Islet precursor cell (in vitro differentiated cells): ENCODE measurements at places on chromosomes 1 and 21.

DNA sequence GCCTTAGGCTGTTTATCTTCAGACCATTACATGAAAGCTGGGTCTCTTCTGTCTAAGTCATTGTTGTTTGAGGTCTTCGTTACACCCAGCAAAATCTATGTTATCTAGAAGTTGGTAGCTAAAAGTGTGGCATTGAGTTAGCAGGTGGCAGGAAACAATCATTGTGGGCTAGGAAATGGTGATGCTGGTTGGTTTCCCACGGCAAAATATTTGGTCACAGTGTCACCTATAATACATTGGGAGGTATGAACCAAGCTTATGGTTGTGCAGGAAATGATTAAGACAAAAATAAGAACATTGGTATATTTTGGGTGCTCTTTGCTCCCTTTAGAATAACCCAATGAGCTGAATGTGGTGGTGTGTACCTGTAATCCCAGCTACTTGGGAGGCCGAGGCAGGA, 169.7 kb downstream of the TRIM33 start:
- no peak for DNase-seq

- no peak for DNase-seq
Measured at GRCh38 chr1:6180707-6181311, 688 bp upstream of the CHD5 start.

GRCh38 chr1:213008564-213008963, 7.1 kb downstream of the ANGEL2 start:
- no peak for DNase-seq

GRCh38 chr1:4306559-4307467, 347.6 kb upstream of the AJAP1 start:
- peak; percentile 29 for DNase-seq

DNA sequence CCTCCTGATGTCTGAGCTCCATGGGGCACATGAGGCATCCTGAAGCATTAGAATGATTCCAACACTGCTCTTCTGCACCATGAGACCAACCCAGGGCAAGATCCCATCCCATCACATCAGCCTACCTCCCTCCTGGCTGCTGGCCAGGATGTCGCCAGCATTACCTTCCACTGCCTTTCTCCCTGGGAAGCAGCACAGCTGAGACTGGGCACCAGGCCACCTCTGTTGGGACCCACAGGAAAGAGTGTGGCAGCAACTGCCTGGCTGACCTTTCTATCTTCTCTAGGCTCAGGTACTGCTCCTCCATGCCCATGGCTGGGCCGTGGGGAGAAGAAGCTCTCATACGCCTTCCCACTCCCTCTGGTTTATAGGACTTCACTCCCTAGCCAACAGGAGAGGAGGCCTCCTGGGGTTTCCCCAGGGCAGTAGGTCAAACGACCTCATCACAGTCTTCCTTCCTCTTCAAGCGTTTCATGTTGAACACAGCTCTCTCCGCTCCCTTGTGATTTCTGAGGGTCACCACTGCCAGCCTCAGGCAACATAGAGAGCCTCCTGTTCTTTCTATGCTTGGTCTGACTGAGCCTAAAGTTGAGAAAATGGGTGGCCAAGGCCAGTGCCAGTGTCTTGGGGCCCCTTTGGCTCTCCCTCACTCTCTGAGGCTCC, 11.1 kb upstream of the RASSF5 start:
- DNase-seq = no peak

- DNase-seq = peak; percentile 47
Measured at GRCh38 chr1:157107702-157108101, 8.1 kb upstream of the ETV3L start.

DNA sequence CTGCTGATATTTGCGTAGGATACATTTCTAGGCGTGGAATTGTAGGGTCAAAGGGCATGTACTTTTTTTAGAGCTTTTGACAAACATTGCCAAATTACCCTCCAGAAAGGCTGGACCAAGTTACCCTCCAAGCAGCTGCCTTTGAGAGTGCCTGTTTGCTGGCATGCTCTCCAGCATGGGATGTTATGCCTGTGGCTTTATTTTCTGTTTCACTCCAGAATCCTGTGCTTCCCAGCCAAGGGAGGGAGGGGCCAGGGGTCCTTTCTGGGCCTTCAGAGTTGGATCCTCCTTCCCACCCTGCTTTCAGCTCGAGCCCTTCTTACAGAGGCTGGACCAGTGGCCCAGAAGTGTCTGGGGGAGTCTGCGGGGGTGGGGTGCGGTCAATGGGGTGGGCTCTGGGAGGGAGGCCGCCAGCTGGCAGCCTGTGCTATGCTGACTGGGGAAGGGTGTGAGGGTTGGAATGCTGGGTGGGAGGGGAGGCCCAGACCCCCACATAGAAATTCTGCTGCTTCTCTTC, 81.2 kb downstream of the EPHB2 start:
- no peak for DNase-seq

DNA sequence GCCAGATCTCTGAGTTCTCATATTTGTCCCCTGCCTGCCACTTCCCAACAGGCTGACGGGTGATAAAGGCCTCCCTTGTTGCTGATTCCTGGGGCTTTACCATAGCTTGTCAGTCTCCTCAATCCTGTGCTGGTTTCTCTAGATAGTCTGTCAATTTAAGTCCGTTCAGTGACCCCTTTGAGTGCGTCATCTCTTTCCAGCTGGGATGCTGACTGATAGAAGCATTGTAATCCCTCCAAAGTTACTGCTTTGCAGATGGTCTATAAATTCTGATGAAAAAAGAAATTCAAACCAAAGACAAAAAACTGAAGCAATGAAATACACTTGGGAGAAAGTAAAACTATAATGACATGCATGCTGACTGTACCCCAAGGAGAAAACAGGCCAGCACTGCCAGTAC, 28.3 kb downstream of the RHOU start:
- DNase-seq = no peak

DNA sequence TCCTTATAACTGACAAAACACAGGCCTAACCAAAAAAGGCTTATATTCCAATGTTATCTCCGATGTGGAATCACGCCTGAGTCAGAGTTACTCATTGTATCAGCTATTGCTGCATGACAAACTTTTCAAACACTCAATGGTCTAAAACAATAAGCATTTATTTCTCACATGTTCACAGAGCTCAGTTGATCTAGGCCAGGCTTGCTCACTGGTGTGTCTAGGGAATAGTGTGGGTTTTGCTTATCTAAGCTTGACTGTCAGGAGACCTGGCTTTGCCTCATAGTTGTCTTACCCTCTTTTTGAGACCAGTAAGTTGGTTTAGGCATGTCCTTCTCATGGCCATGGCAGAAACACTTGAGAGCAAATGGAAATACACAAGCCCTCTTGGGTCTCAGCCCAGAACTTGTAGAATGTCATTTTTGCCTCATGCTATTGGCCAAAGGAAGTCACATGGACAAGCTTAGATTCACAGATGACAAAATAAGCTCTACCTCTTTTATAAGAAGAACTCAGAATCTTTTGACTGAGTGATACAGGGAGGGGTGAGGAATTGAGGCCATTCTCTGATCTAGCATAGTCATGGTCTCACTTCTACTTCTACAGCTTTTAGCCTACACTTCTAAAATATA, 130.8 kb downstream of the HMCN1 start:
- no peak for DNase-seq

DNA sequence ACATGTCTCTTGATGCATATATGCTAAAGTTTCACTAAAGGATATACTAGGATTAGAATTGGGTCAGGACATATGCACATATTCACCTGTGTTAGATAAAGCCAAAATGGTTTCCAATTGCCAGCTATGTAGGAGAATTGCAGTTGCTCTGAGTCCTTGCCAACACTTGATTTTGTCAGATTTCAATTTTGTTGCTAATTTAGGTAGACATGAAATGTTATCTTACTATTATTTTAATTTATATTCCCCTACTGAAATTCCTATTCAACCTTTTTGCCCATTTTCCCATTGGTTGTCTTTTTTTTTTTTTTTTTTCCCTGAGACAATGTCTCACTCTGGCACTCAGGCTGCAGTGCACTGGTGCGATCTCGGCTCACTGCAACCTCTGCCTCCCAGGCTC, 13.4 kb downstream of the HDAC1 start:
- no peak for DNase-seq

GRCh38 chr1:190416239-190416638, 61.4 kb downstream of the BRINP3 start:
- DNase-seq = no peak

DNA sequence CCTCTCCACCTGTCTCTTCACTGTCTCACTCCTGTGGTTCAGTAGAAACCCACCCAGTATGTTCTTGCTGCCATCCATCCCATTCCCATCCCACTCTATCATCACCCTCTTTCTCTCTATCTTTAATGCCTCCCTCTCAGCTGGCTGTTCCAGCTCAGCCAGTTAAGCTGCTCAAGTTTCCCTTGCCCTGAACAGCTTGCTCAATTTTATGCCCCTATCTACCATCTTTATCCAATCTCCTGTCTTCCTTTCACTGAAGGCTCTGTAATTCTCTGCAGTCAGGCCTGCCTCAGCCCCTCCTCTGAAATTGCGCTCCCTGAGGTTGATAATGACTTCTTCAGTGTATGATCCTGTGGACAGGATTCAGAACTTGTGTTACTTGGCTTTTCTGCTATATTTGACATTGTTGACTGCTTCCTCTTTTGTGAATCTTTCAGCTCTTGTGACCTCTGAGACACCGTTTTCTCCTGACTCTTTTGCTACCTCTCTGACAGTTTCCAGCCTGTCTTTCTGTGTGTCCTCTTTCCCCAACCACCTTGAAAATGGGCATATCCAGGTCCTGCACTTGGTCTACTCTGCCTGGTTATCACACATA, 13.9 kb upstream of the BCAR3 start:
- DNase-seq = no peak

GRCh38 chr1:151292207-151293030, 10.3 kb downstream of the ZNF687 start:
- DNase-seq = no peak

DNA sequence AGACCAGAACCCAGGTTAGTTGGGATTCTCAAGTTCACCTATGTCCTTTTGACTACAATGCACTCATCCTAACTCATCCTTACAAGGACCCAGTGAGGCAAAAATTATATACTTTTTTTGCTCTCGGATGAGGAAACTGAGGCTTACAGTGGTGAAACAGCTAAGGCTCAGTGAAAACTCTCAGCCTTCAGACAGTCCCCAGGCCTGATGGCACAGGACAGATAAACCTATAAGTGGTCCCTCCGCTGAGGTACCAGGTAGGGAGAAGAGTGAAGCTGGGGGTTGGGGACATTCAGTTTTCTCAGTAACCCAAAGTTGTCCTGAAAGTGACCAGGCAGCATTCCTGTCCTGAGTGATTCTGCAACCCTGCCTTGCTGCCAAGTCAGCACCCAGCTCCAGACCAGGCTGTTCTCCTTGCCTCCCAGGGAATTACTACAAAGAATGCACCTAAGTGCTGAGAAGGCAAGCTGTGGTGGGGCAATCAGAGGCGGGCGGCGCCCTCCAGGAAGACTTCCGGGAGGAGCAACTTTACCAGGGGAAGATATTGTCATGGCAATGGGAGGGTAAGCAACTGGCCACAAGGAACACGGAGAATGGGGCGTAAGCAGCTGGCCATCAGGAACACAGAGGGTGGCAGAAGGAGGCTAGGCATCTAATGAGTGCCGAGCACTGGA, 4.6 kb downstream of the TENT5B start:
- DNase-seq = peak; percentile 98

DNA sequence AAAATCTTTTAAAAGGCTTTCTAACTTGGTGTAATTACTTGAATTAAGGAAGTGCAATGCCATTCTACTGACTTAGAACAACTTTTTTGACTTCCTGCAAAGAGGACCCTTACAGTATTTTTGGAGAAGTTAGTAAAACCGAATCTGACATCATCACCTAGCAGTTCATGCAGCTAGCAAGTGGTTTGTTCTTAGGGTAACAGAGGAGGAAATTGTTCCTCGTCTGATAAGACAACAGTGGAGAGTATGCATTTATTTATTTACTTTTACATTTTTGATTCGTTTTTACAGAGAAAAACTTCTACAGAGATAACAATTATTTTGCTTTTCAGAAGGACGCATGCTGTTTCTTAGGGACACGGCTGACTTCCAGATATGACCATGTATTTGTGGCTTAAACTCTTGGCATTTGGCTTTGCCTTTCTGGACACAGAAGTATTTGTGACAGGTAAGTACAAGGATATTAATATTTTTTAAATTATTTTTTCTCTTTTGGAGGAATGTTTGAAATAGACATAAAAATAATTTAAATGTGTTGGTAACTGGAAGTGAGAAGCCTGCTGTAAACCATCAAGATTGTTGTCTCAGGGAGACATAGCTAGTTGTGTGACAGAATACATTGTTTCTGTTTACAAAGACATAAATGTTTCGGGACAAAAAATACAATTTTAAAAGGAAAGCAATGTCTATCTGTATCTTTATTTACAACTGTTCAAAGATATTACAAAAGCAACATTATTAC, at the start of gene PTPRC:
Gene PTPRC (plus strand): TSS at position 147 of the 742 bp plus-strand sequence. CDS start 229 bp downstream, at position 376.
- no peak for DNase-seq

- DNase-seq = no peak
Measured at GRCh38 chr21:27265949-27266348, 299.1 kb upstream of the ADAMTS5 start.

GRCh38 chr1:53549781-53550180, 90.6 kb downstream of the DMRTB1 start:
- no peak for DNase-seq

GRCh38 chr1:197342044-197342565, 74.1 kb downstream of the CRB1 start:
- DNase-seq = no peak

GRCh38 chr1:27284425-27285273, 37.3 kb upstream of the TMEM222 start:
- peak; percentile 82 for DNase-seq

- no peak for DNase-seq
Measured at GRCh38 chr1:87392248-87393192, 63.8 kb downstream of the LMO4 start.

DNA sequence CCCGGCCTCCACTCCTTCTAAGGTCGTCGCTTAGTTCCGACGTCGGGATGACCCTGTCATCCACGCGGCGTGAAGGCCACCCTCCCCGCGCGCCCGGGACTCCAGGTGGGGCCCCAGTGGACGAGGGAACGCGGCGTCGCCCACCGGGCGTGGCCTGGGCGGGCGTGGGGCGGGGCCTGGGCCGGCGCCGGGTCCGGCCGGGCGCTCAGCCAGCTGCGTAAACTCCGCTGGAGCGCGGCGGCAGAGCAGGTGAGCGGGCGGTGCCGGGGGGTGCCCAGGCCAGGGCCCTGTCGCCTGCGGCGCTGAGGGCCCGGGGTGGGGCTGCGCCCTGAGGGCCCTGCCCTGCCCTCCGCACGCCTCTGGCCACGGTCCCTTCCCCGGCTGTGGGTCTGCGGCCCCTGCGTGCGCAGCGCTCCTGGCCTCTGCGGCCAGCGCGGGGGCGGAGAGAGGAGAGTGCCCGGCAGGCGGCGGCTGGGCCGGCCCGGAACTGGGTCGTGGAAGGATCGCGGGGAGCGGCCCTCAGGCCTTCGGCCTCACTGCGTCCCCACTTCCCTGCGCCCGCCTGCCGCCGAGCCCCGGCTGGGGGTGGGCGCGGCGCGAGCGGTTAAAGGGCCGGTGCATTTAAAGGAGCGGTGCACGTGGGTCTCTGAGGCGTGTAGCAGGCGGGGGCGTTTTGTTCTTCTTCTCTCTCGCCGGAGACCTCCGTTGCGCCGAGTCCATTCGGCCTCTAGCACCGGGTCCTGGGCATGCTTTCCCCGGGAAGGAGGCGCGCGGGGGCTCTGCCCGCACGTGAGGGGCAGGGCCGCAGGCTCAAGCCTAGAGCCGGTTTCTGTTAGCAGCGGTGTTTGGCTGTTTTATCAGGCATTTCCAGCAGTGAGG, at the start of gene PSEN2:
Gene PSEN2 (plus strand): TSS at position 216 of the 879 bp plus-strand sequence. CDS start 11,292 bp downstream, outside the sequence.
- DNase-seq = peak; percentile 85
